ENCODE measurements at places on chromosomes 2 and 18.

GRCh38 chr18:57035590-57035989, 111.3 kb upstream of the BOD1L2 start:
- no peak for DNase-seq

DNA sequence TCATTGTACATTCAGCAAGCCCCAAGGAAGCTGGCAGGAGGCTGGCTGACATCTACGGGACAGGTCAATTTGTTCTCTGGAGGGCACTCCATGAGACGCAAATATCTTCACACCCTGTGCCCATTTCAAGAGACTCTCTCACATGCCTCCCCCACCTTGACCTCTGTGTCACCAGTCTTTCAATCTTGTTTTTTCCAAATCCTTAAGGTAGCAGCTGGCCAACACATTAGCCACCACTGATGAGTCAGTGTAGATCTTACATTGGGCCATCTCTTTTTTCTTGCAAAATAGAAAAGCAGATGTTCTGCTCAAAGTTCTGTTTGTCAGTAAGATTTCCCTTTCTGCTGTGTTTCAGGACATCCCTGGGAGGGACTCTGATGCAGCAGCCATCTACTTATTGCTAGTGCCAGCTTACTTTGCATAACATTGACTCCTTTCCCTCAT, 1.7 kb upstream of the DPP4 start:
- no peak for DNase-seq

DNA sequence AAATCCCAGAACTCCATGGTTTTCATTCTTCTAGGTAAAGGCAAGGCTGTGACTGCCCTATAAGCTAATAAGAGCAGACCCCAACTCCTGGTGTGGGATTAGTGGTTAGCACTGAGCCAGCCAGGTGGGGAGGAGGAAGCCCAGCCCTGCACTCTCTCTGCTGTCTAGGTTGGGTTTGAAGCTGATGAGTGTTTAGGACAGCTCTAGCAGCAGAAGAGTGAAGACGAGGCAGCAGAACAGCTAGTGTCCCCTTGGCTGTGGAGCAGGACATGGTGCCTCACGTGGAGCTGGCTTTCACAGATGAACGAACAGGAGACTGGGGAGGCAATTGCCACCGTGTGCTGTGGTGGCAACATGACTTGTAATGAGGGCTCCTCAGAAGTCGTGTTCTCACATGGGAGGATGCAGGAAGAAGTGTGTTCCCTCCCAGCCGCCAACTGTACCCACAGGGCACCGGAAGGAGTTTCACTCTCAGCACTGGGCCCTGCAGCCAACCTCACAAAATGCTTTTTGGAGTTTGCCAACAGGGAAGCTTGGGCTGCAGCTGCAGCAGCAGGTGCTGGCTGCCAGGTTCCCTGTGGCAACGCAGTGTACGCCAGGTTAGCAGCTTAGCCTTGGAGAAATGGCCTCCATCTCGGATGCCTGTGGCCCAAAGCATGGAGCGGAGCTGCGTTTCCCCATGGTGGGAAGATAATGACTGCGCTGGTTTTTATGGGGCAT, 328.2 kb downstream of the SETBP1 start:
- DNase-seq = no peak

DNA sequence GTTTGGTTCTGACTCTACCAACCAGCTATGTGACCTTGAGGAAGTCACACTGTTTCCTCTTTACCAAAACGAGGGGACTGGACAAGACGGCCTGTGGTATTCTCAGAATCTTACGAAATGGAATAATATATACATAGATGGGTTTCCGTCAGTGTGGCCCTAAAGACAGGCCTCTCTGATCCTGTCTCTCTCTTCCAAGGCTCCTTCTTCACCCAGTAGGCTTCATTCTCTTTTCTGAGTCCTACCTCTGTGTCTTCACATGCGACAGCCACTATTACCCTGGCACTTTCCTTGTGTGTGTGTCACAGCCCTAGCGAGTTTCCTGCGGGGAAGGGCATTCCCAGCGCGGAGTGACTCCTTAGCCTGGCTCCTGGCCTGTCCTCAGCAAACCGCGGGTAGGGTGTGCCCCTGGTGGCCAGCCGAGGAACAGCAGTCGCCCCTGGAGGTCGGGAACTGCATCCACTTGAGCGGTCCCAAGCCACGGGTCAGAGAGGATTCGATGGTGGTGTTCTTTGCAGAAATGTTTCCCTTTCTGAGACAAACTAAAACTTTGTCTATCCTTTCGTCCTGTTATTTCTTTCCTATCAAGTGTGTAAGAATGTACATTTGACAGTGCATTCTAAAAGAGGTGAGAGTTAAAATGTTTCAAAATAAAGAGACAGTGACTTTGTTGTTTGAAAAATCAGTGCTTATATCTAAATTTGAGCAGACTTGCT, 63.3 kb downstream of the RAB31 start:
- DNase-seq = peak; percentile 2

GRCh38 chr18:3848316-3848715, 398.3 kb downstream of the TGIF1 start:
- DNase-seq = no peak

- no peak for DNase-seq
Measured at GRCh38 chr18:58144671-58145285, 100.8 kb downstream of the NEDD4L start.

- DNase-seq = no peak
Measured at GRCh38 chr2:37458133-37458532, 113.7 kb downstream of the QPCT start.

DNA sequence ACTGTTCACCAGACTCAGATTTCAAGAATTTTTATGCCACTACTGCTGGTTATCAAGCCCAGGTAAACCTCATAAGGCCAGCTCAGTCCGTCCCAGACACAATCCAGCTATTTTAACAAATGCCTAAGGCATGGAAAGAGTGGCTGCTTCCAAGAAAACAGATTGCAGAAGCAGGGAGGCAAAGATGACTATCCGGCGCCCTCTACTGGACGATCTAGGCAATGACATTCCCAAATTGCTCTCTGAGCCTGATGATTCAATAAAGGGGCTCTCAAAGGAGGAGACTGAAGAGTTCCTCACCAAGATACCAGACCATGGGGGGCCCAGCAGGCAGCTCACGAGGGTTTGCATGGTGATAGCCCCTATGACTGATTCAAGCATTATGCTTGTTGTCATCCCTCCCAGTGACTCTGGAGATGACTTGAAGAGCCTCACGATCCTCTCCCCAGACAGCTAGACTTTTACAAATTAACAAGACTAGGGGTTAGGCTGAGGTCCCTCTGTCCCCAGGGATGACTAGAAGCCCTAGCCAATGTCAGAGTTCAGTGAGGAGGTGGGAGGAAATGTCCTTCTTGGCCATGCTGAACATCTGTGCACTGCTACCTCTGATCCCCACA, 25.0 kb downstream of the SERPINB8 start:
- DNase-seq = peak; percentile 19

GRCh38 chr2:114040826-114041225, 150.9 kb downstream of the ACTR3 start:
- DNase-seq = no peak

DNA sequence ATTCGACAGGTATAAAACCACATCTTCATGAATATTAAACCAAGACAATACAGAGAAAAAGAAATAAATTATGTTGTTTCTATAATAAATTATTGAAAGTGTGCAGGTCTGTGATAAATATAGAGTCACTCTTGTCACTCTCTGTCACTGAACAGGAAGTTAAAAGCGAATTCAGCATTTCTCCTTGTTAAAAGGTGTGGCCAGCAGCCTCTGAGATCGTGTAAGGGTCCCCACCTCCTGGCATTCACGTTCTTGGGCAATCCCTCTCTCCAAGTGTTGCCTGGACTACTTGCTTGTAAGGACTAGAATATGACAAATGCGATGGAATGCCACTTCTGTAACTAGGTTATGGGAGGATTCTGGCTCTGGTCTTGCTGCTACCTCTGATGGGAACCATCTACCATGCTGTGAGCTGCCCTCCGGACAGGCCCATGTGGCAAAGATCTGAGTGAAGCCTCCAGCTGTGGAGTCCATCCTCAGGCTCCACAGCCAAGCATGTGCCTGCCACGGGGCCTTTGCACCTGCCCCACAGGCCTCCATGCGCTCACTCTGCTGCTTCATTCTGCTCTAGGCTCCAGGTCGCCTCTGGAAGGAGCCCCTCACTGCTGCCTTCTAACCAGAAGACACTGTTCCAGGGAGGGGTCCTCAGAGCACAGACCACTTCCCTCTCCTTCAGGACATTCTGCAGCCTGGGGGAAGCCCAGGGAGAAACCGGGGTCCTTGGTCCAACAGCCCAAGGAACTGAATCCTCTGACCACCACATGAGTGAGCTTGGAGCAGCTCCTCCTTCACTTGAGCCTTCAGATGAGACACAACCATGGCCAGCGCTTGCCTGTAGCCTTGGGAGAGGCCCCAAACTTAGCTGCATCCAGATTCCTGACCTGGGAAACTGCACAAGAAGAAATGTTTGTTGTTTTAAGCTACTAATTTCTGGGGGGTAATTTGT, 202.9 kb upstream of the HDAC4 start:
- DNase-seq = no peak

DNA sequence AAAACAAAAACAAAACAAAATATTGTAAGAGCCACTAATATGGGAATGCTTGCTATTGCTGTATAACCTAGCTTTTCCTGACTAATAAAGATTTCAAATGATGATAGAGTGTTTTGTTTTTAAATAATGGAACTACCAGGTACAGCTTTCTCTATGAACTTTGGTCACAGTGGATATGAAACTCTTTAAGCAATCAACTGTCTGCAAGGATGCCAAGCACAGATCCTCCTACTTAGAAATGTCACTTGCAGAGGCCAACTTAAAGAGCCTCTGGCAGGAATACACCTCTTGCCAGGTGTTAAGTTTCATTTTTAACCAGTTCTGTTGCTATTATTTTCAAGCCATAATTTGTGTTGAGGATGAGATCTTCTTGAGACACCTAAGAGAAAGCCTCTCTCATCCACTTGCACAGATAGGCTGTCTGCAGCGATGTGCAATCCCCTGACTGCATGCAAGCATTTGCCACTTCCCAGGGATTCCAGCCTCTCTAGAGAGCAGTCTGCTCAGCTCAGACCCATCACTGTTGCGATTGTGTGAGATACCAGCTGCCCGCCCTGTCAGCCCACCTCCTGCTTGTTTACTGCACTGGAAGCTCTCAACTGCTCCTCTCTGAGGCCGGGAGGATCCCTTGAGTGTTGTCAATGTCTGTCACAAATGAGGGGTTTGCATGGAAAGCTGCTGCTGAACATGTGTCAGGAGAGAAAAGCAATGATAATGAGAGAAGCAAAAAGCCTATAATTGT, 86.1 kb upstream of the SCG2 start:
- no peak for DNase-seq

GRCh38 chr18:48608581-48608980, 69.8 kb downstream of the CTIF start:
- DNase-seq = no peak

DNA sequence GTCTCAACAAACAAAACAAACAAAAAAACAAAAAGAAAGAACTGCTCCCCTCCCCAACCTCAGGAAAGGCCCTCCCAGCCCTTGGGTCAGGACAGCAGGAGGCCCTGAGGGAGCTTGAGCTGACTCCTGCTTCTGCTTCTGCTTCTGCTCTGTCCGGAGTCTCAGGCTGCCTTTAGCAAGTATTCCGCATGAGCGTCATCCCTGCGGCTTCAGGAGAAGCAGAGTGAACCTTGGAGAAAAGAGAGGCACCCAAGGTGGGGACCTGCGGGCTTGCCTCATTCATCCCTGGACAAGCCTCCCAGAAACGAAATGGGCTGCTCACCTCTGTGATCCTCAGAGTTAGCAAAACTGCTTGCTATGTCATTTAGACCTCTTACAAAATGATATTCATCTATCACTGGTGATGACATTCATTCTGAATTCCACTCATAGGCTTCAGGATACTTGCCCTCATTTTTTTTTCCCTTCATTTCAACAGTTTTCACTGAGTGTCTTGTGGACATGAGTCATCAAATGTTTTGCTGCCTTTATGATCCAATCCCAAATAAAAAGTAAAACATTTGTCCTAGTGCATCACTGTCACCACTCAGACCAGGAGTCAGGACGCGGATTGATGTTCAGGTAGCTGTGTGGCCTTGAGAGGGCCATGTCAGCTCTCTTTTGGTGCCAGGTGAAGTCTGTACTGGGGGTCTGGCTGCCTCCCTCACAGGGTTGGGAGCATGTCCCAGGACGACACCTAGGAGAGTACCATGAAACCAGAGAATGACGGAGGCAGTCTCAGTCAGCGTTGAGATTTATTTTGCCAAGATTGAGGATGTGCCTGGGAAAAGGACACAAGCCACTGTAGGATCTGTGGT, 51.7 kb downstream of the IMPA2 start:
- no peak for DNase-seq

- DNase-seq = no peak
Measured at GRCh38 chr2:137998503-137998902, 34.2 kb downstream of the HNMT start.

DNA sequence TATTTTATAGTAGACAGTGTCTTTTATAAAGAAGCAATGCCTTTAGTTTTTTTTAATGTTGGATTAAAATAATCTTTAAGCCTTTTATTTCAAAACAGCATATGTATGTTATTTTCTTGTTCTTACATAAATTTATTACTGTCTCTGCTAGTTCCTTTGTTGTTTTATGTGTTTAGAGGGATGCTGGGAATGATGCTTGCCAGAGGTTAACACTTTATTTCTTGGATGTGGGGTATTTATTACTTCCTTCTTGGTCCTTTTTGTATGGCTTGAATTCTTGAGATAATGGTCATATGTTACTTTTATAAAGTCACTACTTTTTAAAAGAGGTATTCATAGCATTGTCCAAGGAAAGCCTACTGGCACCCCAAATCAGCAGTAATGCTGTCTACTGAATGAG, 63.1 kb downstream of the ANKRD12 start:
- no peak for DNase-seq

DNA sequence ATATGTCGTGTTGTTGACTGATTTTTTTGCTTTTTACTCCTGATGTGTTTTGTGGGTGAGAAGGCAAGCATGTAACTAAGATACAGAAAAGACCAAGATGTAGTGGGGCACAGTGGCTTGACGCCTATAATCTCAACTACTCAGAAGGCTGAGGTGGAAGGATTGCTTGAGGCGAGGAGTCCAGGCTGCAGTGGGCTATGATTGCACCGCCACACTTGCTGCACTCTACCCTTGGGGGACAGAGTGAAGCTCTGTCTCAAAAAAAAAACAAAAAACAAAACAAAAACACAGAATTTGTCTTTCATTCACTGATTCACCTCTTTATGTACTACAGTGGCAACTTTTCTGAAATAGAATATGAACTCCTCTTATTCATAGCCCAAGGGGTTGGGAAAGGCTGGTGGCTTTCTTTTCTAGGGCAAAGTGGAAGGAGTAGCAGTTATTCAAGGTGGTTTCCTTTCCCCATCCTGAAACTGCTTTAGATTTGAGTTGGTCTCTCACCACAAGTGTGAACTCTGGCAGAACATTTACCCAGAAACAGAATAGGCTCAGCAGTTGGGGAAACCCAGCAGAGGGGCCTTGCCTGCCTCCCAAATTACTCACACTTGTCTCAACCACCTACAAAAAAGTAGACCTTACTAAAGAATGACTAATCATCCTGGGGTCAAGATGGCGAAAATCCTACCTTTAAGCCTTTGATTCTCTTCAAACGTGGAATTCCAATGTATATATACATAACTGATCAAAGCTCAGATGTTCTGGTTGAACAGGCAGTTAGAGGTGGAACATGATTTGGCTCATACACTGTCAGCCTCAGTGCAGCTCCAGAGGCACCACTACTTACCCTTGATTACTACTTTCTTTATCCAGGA, 6.5 kb downstream of the TANK start:
- DNase-seq = peak; percentile 60

Measured in central memory CD4-positive, alpha-beta T cell (primary cell).